ENCODE measurements at places on chromosomes 16 and 17.

DNA sequence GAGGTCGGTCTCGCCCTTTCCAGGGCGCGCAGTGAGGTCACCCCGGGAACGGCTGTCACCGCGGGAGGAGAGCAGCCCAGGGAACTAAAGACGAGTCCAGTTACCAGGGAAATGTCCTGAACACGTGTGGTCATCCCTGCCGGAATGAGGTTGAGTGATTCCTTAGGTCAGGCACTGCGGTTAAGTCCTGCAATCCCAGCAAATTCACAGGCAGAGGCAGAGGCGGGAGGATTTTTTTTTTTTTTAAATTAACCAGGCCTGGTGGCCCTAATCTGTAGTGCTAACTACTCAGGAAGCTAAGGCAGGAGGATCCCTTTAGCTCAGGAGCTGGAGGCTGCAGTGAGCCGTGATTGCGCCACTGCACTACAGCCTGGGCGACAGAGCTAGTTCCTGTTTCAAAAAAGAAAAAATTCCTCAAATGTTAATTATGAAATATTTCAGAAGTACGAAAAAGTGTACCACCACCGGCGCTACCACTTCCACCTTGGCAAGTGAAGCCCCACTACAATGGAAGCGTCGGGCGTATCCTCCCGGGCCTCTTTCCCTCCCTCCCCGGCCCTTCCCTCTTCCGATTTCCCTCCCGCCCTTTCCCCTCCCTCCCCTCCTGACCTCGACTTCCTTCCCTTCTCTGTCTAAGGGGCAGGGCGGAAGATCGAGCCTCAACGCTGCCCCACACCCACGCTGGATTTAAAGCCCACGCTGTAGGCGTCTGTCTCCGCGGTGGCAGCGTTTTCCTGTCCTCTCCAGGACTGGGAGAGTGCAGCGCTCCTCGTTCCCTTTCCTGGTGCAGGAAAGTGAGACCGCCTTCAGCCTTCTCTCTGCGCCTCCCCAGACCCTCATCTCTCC is 27.3 kb downstream of the SLFN11 start:
- DNase-seq: peak; percentile 89

GRCh38 chr17:41523787-41524186 is 4.3 kb downstream of the KRT19 start:
- DNase-seq: no peak

- no peak for DNase-seq
These were observed 43.7 kb downstream of the PKD1L3 start for GRCh38 chr16:71956486-71956885.

DNA sequence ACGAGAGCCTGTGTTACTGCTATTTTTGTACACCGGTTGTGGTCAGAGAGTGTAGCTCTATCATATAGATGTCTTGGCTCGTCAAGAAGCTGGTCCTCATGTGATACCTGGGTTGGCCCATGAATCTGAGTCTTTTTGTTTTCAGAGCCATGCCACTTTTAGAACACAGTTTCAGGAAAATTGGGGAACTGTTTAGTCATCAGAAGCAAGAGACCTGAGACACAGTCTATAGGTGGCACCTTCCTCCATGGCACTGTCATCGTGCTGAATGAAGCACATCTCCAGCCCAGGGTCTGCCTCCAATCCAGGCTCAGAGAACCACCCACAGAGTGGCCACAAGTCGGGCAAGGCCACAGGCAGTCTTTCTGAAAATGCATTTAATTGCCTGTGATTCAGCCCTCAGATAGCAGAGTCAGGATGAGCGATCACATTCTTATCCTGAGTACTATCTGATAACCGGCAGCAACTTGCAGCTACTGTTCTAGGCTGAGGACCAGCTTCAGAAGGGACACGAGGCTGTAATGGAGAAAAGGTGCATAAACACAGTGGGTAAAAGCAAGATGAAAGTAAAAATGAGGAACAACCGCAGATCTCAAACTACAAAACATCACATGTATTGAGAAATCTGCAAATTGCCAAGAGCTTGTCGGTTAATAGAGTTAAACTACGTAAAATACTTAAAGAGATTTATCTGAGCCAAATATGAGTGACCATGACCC is 14.2 kb upstream of the HAPSTR1 start:
- DNase-seq: no peak

DNA sequence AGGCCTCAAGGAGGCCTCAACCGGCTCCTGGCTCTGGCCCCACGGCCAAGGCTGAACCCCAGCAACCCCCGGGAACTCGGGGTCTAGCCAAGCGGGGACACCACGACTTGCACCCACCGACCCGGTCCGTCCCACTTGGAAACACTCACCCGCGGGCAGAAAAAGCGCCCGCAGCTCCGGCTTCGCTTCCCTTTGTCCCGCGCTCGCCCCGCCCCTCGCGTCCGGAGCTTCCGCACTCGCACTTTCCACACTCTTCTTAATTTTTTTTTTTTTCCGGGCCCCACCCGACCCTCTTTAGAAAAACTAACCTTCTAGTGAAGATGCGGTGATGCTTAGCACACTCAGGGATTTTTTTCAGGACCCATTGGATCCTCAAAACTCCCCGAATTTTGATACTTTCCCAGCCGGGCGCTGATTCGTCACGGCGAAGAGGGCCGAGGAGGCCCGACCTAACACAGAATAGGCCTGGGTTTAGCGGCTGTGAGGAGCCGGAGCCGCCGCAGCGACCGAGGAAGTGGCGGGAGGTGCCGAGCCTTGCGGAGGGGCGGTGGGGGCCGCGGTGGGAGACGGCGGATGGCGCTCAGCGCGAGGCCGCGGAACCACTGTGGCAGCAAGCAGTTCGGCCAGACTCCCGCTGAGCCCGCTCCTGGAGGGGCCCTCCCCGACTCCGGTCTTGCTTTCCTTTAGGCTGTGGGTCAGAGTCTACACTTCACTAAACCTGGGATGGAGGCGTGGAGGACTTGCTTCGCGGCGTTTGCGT is at the start of gene SMARCE1:
Gene SMARCE1 (minus strand): TSS at position 195 of the 760 bp plus-strand sequence. CDS start 2,016 bp downstream, outside the sequence.
- DNase-seq: peak; percentile 75

DNA sequence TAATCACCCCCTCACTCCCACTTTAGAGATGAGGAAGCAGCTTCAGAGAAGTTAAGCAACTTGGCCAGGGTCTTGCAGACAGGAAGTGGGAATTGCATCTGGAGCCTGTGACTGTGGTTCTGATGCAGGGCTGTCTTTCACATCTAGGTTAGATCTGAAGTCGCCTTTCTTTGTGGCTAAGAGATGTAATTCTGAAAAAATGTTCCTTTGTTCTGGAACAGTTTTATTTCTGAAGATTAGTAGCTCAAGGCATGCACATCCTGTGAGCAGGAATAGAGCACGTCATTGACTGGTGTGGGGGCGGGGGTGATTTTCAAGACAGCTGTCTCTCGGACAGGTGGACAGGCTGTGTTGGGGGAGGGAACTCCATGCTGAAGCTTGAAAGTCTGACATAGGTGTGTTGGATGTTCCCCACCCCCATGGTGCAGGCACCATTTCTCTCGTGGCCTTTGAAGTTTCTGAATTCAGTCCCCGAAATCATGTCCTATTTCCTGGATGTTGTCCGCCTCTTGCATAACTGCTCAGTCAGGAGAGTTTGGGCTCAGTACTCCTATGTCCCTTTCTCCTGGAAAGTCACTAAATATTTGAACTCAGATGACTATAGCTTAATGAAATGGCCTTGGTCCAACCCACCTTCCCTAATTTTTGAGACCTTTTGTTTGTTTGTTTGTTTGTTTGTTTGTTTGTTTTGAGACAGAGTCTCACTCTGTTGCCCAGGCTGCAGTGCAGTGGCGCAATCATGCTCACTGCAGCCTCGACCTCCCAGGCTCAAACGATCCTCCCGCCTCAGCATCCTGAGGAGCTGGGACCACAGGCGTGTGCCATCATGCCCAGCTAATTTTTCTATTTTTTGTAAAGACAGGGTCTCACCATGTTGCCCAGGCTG is 21.0 kb upstream of the HERPUD1 start:
- no peak for DNase-seq

GRCh38 chr16:61890386-61890785 is 145.9 kb downstream of the CDH8 start:
- DNase-seq: no peak

- no peak for DNase-seq
These were observed 11.5 kb downstream of the CENPN start for GRCh38 chr16:81018496-81018895.

GRCh38 chr16:57763285-57764005 is 27.9 kb downstream of the KATNB1 start:
- no peak for DNase-seq

DNA sequence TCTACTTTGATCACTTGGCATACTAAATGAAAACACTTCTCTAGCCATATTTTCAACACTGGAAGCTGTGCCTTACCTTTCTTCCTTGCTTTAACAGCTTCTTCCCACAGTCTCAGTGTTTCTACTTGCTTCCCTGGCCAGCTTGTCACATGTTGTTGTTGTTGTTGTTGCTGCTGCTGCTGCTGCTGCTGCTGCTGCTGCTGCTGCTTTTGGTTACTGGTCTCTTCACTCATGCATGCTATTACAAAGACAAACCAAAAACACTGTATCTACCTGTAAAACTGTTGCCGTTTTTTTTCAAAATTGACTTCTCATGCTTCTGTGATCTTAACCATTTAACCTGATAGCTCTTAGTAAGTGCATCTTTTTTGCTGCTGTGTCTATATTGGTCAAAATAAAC is 9.0 kb downstream of the VEZF1 start:
- no peak for DNase-seq

- peak; percentile 93 for DNase-seq
These were observed 30.4 kb upstream of the FOXK2 start for GRCh38 chr17:82489117-82489516.

GRCh38 chr17:660453-660852 is 54.2 kb downstream of the VPS53 start:
- no peak for DNase-seq

DNA sequence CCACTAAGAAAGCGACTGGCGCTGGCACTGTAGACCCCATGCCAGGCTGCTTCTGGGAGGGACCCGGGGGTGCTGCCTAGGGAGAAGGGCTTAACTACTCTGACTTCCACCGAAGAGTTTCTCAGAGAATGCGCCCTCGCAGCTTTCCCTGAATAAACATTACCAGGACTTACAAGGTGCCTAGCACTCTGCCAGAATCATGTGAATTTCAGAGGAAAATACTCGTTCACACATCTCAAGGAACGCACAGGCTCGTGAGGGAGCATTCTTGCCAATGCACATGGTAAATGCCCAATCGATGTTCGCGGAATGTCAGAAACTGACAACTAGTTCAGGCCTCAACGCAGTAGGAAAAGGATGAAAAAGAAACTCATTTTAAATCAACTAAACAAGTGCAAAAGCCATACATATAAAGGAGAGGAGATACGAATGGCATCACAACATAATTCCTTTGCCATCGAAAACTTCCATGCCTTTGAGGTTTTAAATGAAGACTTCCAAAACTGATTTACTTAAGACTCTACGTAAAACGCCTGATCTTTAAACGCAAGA is 999 bp downstream of the CMC2 start:
- DNase-seq: no peak

- no peak for DNase-seq
These were observed 10.6 kb downstream of the TRPV2 start for GRCh38 chr17:16425698-16426659.

DNA sequence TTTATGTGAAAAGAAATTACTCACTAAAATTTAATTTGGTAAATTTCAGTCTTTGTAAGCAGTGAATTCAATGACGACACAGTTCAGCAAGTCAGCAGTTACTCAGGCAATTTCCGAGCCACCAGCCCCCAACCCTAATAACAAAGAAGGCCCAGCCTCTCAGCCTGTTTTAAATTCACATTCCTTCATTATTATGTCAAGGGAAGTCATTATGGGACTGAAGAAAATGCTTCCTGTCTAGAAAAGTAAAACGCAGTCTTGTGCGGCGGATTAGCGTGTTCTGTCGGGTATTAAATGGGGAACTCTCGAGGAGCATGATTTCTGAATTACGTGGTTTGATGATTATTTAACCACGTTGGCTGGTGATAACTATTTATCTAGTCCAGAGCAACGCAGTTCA is 177.6 kb downstream of the AIPL1 start:
- no peak for DNase-seq

DNA sequence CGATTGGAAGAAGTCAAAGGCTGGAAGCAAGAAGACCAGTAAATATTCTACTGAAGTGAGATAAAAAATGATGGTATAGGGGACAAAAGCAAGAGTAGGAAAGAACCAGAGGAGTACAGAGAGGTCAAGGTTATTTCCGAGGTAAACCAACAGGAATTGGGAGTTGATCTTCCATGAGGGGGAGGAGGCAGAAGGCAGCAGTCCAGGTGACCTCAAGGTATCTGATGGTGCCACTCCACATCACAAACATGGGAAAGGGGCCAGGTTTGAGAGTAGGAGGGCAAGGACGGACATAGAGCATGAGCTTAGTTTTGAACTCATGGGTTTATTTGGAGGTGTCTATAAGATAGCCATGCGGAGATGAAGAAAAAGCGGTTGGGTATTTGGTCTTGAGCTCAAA is 79.4 kb upstream of the CDYL2 start:
- DNase-seq: no peak

GRCh38 chr17:75518201-75518600 is 1.9 kb downstream of the TSEN54 start:
- no peak for DNase-seq

DNA sequence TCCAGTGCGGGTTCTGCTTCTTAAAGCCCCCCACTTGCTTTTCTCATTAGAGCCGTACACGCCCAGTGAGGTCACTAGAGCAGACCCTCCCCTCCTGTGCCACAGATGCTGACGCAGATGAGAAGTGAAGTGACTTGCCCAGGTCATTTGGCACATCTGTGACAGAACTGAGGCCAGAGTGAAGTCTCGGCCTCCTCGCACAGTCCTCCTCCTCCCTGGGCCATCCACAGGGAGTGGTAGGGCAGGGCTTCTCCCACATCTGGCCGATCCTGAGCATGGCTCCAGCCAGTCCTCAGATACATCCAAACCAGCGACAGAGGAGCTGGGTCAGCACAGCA is 15.3 kb upstream of the TBX2 start:
- no peak for DNase-seq

DNA sequence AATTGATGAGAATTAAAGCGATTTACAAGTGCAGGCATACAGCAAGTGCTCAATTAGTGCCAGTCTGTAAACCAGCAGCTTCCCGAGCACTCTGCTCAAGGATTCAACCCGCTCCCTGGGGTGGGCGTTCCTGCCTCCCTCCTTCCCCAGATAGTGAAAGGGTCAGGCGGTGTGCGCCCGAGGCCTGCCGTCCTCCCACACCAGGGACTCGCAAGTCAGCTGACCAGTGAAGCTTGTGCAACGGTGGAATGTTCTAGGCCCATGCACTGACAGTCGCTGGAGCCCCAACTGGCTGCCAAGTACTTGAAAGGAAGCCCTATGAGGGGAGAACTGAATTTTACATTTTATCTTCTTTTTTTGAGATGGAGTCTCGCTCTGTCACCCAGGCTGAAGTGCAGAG is 53.5 kb upstream of the PABPN1L start:
- no peak for DNase-seq
